ENCODE measurements at places on chromosomes 7 and 10. TPM values are rescaled to one million over a fixed set of nuclear protein-coding genes. Genes with fewer than 3 reads are reported as not detected.
A peak's percentile ranks its signal among the peaks of the same experiment; 100 is the strongest.

The GIMAP6 gene
- not detected for total RNA-seq

The SLC18A3 gene
- 0.34 TPM for total RNA-seq

The SPDYE2B gene
- total RNA-seq = not detected

The JAKMIP3 gene
- total RNA-seq = 0.65 TPM

The ICA1 gene
- 2.2 TPM for total RNA-seq

The ACBD5 gene
- 25.0 TPM for total RNA-seq

The OR2F2 gene
- not detected for total RNA-seq

The LDB3 gene
- 0.37 TPM for total RNA-seq

The MLXIPL gene
- total RNA-seq = not detected

The STEAP4 gene
- 0.11 TPM for total RNA-seq

- H3K36me3 ChIP-seq = peaks cover 2% of the 10 kb centered on the region
- H3K27me3 ChIP-seq = no peaks in the 10 kb centered on the region
- DNase-seq = no peak
- peaks cover 40% of the 10 kb centered on the region for H3K4me1 ChIP-seq
- no peak overlapping the region for H3K4me3 ChIP-seq
- H3K27ac ChIP-seq = peak overlapping the region; percentile 40
Observed at GRCh38 chr10:124342136-124342820, 76.4 kb downstream of the OAT start.

- H3K4me3 ChIP-seq = no peak overlapping the region
- H3K4me1 ChIP-seq = peaks cover 4% of the 10 kb centered on the region
- no peaks in the 10 kb centered on the region for H3K27me3 ChIP-seq
- H3K36me3 ChIP-seq = peaks cover 11% of the 10 kb centered on the region
- no peak for DNase-seq
Observed at GRCh38 chr7:108145401-108145800, 15.2 kb upstream of the LAMB4 start.

GRCh38 chr7:23490357-23491135, 20.3 kb upstream of the IGF2BP3 start:
- H3K36me3 ChIP-seq = peaks cover 2% of the 10 kb centered on the region
- H3K27ac ChIP-seq = no peak overlapping the region
- H3K4me3 ChIP-seq = no peak overlapping the region
- DNase-seq = peak; percentile 82

- no peaks in the 10 kb centered on the region for H3K36me3 ChIP-seq
- H3K27ac ChIP-seq = no peak overlapping the region
- H3K4me3 ChIP-seq = no peak overlapping the region
- H3K27me3 ChIP-seq = no peaks in the 10 kb centered on the region
- H3K4me1 ChIP-seq = no peaks in the 10 kb centered on the region
Observed at GRCh38 chr7:20264623-20265022, 47.4 kb upstream of the MACC1 start.

GRCh38 chr7:136853654-136854053, 14.8 kb upstream of the CHRM2 start:
- no peak for DNase-seq
- no peaks in the 10 kb centered on the region for H3K36me3 ChIP-seq
- H3K27ac ChIP-seq = no peak overlapping the region
- H3K27me3 ChIP-seq = peaks cover 17% of the 10 kb centered on the region
- H3K4me1 ChIP-seq = no peaks in the 10 kb centered on the region

DNA sequence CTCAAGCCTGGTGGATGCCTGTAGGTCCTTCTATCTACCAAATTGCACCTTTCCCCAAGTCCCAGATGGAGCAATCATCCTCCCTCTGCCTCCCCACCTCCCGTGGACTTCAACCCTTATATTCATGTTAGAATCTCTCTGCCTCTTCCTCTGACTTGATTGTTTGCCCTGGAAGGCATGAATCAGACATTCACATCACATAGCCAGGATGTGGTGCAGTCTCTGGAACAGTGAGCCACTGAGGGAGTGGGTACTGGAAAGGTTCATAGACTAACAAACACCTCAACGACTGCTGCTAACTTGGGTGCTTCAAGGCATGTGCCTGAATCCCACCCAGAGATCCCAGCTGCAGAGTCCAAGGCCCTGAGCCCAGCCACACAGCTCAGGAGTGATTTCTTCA, 494.0 kb downstream of the TNS3 start:
- peaks cover 28% of the 10 kb centered on the region for H3K4me1 ChIP-seq
- DNase-seq = no peak
- no peaks in the 10 kb centered on the region for H3K27me3 ChIP-seq

- H3K4me3 ChIP-seq = no peak overlapping the region
- H3K36me3 ChIP-seq = no peaks in the 10 kb centered on the region
- no peaks in the 10 kb centered on the region for H3K27me3 ChIP-seq
- DNase-seq = no peak
Observed at GRCh38 chr7:24700521-24701260, 56.6 kb downstream of the GSDME start.

GRCh38 chr7:148148456-148148855, 442.1 kb upstream of the C7orf33 start:
- no peak overlapping the region for H3K4me3 ChIP-seq
- no peaks in the 10 kb centered on the region for H3K4me1 ChIP-seq
- H3K36me3 ChIP-seq = no peaks in the 10 kb centered on the region
- no peak for DNase-seq
- no peaks in the 10 kb centered on the region for H3K27me3 ChIP-seq
- no peak overlapping the region for H3K27ac ChIP-seq

GRCh38 chr10:111148025-111148424, 71.2 kb downstream of the ADRA2A start:
- H3K4me1 ChIP-seq = no peaks in the 10 kb centered on the region
- H3K27me3 ChIP-seq = peaks cover 4% of the 10 kb centered on the region
- no peak for DNase-seq
- no peak overlapping the region for H3K4me3 ChIP-seq
- H3K27ac ChIP-seq = no peak overlapping the region

DNA sequence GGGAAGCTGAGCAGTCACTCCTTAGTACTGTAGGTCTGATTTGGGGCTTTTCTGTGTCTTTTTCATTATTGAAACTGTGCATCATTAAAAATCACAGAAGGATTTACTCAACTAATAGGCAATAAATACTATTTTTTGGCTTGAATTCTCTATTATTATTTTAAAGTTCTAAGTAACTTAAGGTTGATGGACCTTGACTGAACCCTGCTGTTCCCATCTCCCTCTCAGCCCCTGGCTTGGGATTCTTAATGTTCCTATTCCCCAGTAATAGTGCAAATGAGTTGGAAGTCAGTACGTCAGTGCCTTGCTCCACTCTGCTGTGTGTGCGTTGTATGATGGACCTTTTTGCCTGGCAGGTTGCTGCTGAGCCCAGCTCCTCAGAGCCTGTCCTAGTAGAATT, 166.3 kb downstream of the SND1 start:
- no peak for DNase-seq
- H3K27me3 ChIP-seq = no peaks in the 10 kb centered on the region
- no peak overlapping the region for H3K27ac ChIP-seq
- peaks cover 35% of the 10 kb centered on the region for H3K4me1 ChIP-seq
- no peak overlapping the region for H3K4me3 ChIP-seq

- H3K4me3 ChIP-seq = no peak overlapping the region
- no peaks in the 10 kb centered on the region for H3K36me3 ChIP-seq
- H3K4me1 ChIP-seq = peaks cover 12% of the 10 kb centered on the region
- DNase-seq = no peak
- H3K27me3 ChIP-seq = no peaks in the 10 kb centered on the region
- H3K27ac ChIP-seq = no peak overlapping the region
Observed at GRCh38 chr7:124085179-124085578, 52.3 kb upstream of the TMEM229A start.

- no peaks in the 10 kb centered on the region for H3K27me3 ChIP-seq
- H3K27ac ChIP-seq = no peak overlapping the region
- no peak overlapping the region for H3K4me3 ChIP-seq
- H3K36me3 ChIP-seq = peaks cover 16% of the 10 kb centered on the region
- H3K4me1 ChIP-seq = no peaks in the 10 kb centered on the region
Observed at GRCh38 chr7:107414198-107414597, 55.7 kb upstream of the GPR22 start.

DNA sequence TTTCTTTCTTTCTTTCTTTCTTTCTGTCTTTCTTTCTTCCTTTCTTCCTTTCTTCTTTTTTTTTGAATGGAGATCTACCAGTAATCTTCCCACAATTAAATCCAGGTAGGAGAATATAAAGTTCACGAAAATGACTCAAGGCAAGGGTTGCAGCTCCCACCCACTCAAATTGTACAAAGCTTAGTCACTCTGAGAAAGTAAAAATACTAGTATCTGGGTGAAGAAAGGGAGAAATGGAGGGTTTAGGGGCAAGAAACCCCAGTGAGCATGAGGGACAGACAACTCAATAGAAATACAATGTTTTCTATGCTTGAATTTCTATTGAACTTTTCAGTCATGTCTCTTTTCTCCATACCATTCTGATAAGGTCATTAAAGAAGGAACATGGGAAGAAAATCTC, 200.8 kb downstream of the GATA3 start:
- no peak for DNase-seq
- H3K4me3 ChIP-seq = no peak overlapping the region
- H3K36me3 ChIP-seq = no peaks in the 10 kb centered on the region
- H3K27me3 ChIP-seq = no peaks in the 10 kb centered on the region
- H3K27ac ChIP-seq = no peak overlapping the region

DNA sequence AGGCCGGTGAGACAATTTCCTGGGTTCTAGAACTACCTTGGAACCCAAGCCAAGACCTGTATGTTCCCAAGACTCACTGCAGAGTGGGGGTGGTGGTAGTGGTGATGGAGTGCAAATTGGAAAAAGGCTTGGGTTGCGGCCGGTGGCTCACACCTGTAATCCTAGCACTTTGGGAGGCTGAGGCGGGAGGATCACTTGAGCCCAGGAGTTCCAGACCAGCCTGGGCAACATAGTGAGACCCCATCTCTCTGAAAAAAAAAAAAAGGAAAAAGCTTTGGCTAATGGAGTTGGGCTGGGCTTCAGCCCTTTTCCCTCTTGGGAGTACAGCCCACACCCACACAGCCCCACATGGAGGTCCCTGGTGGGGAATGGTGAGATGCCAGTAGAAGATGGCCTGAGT, 4.1 kb downstream of the AP4M1 start:
- peaks cover 19% of the 10 kb centered on the region for H3K36me3 ChIP-seq
- no peak overlapping the region for H3K4me3 ChIP-seq
- H3K27me3 ChIP-seq = no peaks in the 10 kb centered on the region
- H3K4me1 ChIP-seq = peaks cover 10% of the 10 kb centered on the region
- no peak for DNase-seq
- H3K27ac ChIP-seq = no peak overlapping the region

DNA sequence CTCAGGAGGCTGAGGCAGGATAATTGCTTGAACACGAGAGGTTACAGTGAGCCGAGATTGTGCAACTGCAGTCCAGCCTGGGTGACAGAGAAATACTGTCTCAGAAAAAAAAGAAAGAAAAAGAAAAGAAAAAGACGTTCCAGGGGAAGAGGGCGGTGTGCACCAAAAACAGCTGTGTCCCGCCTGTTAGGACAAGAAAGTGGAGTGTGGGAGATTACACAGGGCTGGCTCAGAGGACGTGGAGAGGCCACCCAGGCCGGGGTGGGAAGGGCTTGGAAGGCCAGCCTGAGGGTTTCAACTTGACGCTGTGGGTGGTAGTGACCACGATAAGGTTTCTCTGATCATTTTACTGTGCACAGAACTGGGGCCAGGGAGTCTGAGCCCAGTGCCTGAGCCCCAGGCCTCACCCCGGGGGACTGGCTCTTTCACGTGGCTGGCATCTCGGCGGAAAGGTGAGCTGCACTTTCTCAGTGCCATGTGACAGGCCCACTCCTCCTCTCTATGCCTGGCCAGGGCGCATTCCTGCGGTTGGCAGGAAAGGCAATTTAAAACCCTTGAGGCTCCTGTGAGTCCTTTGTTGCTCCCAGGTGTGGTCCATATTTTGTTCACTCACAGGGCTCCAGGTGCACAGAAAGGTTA, 13.9 kb downstream of the RHBDD2 start:
- H3K27me3 ChIP-seq = no peaks in the 10 kb centered on the region
- DNase-seq = no peak
- peaks cover 8% of the 10 kb centered on the region for H3K36me3 ChIP-seq
- peaks cover 12% of the 10 kb centered on the region for H3K4me1 ChIP-seq

DNA sequence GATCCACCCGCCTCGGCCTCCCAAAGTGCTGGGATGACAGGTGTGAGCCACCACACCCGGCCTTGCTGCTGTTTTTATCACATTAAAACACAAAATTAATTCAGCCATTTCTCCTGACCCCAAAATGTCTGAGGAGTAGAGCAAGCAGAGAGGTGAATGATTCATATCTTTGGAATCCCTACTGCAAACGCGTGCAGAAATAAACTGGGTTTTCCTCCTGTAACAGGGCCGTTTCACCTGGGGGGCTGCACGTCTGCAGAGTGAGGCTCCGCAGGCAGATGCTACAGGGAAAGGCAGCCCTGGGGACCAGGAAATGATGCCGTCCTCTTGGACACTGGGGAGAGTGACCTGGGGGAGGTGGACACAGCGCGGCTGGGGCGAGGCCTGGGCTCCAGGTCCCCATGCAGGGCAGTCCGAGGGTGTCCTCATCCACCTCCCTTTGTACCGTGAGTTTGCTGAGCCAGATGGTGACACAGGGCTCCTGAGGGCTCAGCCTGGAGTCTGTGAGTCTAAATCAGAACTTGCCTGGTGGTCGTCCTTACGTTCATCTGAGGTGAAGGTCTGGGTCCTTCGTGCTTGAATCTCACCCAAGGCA, 41.9 kb downstream of the PDGFA start:
- peaks cover 10% of the 10 kb centered on the region for H3K27me3 ChIP-seq
- DNase-seq = no peak
- H3K4me1 ChIP-seq = peaks cover 11% of the 10 kb centered on the region

DNA sequence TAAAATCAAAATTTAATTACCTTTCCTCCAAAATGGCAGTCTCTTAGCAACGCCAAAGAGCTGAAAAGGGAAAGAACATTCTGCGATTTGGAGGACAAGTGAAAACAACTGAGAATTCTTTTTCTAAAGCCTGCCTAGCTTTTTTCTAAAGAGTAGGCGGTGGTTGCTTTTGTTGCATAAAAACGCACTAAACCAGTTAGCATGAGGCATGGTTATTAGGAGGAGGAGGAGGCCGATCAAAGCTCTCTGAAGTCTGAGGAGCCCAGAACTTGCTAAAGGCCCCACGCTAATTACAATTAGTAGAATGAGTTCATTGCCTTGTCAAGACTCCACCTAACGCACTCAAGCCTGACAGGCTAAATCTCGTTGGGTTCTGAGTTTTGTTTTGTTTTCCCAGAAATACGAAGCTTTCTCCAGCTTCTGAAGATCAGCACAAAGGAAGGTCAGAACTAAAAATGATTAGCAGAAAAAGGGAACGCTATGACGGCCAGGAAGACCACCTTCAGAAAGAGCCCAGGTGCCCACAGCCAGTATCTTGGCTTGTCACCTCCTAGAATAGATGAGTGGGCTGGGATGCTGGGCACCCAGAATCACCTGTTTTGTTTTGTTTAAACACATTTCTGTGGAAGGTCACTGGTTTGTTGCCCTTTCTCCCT, 72.0 kb downstream of the FGFR2 start:
- no peaks in the 10 kb centered on the region for H3K36me3 ChIP-seq
- peaks cover 63% of the 10 kb centered on the region for H3K4me1 ChIP-seq
- no peak overlapping the region for H3K4me3 ChIP-seq
- no peak overlapping the region for H3K27ac ChIP-seq
- H3K27me3 ChIP-seq = peaks cover under 1% of the 10 kb centered on the region
- DNase-seq = no peak

DNA sequence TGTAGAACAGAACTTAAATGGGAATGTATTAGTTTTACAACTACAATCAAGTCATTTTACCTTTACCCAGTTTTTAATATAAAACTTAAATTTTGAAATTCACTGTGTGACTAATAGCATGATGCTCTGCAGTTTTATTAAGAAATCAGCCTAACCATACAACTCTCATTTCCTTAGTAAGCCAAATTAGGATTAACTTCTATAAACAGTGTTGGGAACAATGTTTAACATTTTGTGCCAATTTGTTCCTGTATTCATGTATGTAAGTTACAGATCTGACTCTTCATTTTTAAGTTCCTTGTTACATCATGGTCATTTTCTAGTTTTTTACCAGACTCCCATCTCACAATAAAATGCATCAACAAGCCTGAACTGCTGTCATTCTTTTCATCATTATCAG, 209.8 kb downstream of the ZEB1 start:
- H3K36me3 ChIP-seq = peaks cover 29% of the 10 kb centered on the region
- DNase-seq = no peak
- H3K27me3 ChIP-seq = no peaks in the 10 kb centered on the region

Data from osteocyte (in vitro differentiated cells).